ENCODE measurements at places on chromosomes 7 and 10.

DNA sequence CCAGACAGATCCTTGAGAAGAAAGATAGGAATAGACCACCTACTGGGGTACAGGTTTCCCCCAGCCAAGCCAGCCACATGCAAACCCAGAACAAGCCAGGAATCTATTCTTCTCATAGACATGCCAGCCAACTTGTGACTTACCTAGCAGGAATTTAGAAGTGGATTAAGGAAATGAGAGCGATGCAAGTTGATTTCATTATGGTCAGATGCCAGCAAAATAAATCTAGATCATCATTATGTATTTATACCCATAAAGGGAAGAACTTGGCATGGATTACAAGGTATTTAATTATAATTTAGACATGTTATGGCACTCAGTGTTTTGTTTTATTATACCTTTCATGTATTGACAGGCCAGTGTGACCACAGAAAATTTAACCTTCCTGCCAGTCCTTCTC lies 32.8 kb downstream of the SLC35G1 start:
- DNase-seq: no peak

DNA sequence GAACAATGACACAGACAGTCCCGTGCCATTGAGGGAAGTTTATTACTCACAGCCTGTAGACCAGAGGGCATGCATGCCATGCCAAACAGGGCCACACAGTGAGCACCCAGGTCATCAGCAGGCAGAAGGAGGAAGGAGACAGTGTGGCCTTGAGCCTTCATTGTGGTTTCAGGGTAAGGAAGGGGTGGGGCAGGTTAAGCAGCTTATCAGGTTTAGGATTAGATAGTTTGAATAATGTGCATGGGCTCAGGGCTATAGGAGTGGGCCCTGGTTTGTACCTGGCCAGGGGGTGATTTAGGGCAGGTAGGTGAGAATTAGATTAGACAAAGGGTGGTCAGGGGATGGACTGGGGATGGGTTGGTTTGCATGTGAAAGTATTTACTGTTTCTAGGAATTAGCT lies 67.9 kb downstream of the ADCY1 start:
- no peak for DNase-seq

DNA sequence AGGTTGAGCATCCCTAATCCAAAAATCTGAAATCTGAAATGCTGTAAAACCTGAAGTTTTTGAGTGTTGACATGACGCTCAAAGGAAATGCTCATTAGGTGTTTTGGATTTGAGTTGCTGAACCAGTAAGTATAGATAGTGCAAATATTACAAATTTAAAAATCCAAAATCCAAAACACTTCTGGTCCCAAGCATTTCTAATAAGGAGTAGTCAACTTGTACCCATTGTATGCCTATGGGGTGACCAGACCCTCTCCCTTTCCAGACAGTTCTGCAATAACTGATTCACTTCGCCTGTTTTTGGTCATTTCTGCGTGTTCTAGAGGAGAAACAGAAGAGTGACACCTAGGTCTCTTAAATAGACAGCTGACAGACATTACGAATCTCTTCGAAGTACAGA lies 90.3 kb downstream of the MMRN2 start:
- DNase-seq: no peak

DNA sequence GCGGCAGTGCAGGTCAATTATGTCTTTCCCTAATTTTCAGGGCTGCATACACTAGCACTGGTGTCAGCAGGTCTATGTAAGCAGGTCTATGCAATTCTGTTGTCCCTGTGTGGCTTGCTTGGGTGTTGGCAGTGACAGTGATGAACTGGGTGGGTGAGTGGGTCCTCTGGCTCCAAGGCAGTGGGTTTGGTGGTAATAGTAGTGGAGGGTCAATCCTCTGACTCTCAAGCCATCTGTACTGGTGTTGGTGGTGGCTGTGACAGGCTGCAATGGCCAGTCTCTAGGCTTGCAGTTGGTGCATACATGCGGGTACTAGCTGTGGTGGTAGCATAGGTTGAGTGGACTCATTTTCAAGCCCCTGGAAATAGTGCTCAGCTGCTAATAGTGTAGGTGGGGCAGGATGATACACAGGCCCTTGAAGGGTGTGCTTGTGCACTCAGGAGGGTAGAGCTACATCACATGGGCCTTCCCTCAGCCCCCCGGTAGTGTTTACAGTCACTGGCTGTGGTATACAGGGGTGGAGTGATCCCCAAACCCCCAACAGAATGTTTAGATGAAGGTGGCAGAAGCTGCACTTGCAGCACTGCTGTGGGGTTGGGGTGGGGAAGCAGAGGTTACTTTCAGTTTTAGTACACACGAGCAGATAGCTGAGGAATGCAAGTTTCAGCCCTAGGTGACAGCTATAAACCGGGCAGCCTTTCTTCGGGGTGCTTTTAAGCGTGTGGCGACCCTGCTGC lies 331.3 kb downstream of the PCDH15 start:
- DNase-seq: no peak

DNA sequence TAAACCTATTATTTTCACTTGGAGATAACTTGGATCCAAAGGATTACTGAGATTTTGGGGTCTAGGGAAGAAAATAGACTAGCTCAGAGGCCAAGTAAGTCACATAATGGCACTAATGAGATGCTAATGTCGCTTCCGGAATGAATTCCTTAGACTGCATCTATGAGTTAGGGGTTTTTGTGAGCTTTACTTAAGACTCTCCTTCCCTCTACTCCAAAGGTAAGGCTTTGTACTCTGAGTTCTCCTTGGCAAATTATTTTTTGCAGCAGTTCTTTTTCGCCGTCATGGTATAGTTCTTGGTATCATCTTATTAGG lies 143.9 kb upstream of the KLF14 start:
- DNase-seq: no peak

GRCh38 chr7:146544748-146545147 lies 428.1 kb downstream of the CNTNAP2 start:
- no peak for DNase-seq

DNA sequence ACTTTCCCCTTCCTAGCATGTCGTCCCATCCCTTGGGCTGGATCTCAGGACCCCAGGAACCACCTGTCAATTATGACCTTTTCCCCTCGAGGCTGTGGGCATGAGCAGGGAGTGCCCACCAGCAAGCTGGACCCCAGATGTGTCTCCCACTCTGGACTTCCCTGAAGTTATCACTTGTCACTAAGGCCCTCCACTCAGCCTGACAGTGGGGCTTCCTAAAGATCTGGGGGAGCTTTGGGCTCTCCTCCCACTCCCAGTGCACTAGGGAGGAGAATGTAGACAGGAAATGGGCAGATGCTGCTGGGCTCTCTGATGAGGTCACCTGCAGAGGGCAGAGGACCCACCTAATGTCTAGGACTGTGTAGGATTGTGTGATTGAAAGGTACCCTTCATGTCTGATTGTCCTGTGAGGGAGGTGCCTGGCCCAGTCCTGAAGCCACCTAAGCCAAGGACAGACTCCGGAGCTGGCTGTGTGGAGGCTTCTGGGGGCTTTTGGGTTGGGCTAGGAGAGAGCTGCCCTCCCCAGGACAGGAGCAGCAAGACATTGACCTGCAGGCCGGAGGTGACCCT lies 18.7 kb downstream of the MYO1G start:
- DNase-seq: no peak

All from RWPE1 (cell line).